ENCODE measurements at places on chromosomes 4 and X.

GRCh38 chrX:29431895-29432294 is 783.5 kb upstream of the MAGEB2 start:
- no peak for DNase-seq

GRCh38 chr4:125838924-125839323 is 524.2 kb downstream of the FAT4 start:
- DNase-seq = no peak

DNA sequence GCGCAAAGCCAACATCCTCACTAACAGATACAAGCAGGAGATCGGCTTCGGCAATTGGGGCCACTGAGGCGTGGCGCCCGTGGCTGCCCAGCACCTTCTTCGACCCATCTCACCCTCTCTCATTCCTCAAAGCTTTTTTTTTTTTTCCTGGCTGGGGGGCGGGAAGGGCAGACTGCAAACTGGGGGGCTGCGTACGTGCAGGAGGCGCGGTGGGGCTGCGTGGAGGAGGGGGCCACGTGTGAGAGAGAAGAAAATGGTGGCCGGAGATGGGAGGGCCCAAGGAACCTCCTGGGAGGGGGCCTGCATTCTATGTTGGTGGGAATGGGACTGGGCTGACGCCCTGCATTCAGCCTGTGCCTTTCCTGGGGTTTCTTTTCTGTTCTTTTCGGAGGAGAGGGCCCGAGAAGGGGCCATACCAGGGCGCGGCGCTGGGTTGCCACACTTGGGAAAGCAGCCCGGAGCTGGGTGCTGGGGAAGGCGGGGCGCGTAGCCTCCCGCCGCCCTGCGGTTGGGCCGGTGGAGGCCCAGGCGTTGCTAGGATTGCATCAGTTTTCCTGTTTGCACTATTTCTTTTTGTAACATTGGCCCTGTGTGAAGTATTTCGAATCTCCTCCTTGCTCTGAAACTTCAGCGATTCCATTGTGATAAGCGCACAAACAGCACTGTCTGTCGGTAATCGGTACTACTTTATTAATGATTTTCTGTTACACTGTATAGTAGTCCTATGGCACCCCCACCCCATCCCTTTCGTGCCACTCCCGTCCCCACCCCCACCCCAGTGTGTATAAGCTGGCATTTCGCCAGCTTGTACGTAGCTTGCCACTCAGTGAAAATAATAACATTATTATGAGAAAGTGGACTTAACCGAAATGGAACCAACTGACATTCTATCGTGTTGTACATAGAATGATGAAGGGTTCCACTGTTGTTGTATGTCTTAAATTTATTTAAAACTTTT is 4.5 kb downstream of the MID1IP1 start:
- peak; percentile 63 for DNase-seq

DNA sequence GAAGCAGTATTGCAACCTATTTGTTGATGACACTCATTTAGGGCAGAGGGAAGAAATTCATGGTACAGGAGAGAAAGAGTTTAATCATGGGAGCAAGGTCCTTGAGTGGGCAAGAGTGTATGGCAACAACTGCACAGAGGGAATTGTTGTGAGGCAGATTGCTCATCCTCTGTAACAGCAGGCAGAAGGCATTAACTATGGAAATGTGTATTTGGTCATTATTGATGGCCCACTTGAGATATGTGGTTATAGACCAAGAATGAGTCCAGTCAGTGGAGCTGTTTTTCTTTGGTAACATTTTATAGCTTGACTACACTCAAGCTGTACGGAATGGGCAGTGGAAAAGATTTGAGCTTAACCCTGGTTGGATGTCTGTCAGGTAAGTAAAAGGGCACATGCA is 15.9 kb downstream of the PLRG1 start:
- no peak for DNase-seq

DNA sequence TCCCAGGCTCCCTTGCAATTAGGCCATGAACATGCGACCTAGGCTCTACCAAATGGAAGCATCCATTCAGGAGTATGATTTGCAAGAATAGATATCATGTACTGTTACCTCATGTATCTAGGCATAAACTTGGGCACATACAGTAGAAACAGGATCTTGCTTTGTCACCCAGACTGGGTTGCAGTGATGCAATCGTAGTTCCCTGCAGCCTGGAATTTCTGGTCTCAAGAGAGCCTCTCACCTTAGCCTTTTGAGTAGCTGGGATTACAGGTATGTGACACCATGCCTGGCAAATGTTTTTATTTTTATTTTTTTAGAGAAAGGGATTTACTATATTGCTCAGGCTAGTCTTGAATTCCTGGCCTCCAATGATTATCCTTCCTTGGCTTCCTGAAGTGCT is 994.2 kb downstream of the ADGRL3 start:
- no peak for DNase-seq

GRCh38 chrX:125954236-125954635 is 211.9 kb downstream of the DCAF12L2 start:
- DNase-seq = no peak

- no peak for DNase-seq
Measured at GRCh38 chr4:120694973-120695372, 227.6 kb downstream of the PRDM5 start.

GRCh38 chrX:47815901-47816845 is 20.5 kb upstream of the ZNF81 start:
- DNase-seq = no peak

DNA sequence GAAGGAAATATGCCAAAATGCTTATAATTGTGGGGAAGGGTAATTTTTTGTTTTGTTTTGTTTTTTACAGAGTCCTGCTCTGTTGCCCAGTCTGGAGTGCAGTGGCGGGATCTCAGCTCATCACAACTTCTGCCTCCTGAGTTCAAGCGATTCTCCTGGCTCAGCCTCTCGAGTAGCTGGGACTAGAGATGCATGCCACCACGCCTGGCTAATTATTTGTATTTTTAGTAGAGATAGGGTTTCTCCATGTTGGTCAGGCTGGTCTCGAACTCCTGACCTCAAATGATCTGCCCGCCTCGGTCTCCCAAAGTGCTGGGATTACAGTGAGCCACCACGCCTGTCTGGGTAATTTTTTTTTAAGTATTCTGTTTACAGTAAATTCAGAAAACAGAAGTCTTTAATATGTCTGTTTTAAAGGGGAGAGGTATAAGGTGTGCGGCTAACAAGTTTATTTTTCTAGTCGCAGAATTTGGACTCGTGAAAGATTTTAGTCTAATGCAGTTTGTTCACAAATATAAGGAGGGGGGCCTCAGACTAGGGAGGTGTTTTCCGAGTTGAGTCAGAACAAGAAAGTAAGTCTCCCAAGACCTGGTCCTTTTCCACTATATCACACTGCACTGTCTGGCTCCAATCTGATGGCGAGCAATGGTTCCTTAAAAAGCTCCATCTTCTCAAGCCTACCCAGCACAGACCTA is 1.5 kb downstream of the ACSL1 start:
- peak; percentile 15 for DNase-seq

DNA sequence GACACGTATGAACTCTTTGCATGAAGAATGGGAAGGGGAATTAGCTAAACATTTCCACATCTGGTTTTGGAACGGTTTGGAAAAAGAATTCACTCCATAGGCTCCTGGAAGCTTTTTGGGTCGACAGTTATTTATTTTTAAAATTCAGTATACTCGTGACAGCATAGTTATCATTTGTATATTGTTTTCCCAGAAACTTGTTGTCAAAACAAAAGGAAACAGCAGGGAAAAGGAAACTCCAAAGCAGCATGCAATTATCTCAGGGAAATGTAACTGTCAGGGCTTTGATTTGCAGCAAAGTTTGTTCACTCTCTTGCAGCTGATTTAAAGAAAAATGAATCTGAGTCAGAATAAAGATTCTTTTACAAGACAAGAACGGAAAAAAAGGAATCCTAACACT is 86.5 kb downstream of the PLAC1 start:
- no peak for DNase-seq

DNA sequence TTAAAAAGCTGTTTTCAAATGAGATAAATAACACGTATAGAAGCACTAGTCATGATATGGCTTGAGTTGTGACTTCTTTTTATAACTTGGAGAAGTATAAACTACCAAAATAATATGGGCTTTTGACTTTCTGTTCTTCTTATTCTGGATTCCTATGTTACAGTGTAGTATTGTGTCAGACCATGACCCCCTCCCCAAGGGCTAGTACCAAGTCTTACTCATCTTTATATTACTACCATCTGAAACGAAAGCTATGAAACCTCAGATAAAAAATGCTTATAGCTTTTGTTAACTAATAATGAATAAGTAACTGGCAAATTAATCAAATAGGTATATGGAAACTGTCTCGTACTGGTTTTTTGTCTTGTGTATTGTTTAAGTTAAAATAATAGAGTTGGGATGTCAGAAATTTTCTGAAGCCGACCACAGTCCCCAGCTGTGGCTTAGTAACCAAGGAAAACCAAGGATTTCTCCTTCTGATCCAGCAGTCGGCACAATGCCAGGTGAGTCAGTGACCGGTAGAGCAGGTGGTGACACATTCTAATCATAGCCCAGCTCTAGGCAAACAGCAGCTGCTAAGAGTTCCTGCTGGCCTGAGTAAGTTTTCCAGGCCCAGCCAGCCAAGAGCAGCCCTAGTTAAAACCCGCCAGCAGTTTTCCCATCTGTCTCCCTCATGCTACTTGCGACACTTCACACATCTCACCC is 163.3 kb upstream of the PRDX4 start:
- no peak for DNase-seq

DNA sequence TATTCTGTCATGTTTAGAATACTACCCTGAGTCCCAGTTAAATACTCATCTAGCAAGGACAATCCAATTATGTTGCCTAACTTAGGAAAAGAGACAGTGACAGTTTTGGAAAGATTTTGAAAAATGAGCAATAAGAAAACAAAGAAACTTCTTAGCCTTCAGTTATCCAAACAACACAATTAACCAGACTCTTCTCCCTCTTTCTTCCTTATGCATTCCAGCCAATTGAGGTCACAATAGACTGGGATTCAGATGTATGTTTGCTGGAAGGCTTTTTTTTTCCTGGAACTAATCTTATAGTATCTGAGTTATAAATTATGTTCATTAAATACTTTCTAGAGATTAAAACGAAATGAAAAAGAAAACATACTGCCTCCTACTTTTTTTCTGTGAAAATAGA is 109.6 kb downstream of the GUCY2F start:
- no peak for DNase-seq

DNA sequence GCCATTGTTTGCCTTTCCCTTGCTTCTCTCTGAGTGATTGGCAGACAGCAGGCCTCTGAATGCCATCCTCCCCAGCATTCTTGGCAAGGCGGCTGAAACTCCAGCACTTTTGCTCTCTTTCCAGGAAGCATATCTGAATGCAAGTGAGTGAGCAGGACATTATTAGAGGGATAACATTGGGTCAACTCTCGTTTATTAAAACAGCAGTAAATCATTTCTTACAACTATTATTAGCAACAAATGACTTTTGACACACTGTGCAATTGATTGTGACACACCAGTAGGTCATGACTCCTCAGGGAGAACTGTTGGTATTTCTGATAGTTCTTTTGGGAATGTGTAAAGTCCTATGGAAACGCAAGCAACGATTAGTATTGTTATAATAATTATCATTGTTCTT is 103.8 kb downstream of the EFNB1 start:
- DNase-seq = no peak

DNA sequence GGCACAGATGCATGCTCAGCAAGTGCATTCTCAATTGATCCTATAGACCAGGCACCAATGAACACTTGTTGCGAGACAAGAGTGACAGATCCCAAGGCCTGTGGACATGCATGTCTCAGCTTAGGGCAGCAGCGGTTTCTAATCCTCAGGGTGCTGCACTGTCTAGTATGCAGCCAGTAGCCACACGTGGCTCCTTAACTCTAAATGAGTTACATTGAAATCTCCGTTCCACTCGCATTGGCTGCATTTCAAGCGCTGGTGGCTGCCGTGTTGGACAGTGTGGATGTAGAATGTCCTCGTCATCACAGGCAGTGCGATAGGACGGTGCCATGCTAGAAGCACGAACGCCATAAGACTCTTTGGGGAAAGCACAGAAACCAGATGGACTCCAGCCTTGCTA is 24.0 kb upstream of the AFAP1 start:
- no peak for DNase-seq

DNA sequence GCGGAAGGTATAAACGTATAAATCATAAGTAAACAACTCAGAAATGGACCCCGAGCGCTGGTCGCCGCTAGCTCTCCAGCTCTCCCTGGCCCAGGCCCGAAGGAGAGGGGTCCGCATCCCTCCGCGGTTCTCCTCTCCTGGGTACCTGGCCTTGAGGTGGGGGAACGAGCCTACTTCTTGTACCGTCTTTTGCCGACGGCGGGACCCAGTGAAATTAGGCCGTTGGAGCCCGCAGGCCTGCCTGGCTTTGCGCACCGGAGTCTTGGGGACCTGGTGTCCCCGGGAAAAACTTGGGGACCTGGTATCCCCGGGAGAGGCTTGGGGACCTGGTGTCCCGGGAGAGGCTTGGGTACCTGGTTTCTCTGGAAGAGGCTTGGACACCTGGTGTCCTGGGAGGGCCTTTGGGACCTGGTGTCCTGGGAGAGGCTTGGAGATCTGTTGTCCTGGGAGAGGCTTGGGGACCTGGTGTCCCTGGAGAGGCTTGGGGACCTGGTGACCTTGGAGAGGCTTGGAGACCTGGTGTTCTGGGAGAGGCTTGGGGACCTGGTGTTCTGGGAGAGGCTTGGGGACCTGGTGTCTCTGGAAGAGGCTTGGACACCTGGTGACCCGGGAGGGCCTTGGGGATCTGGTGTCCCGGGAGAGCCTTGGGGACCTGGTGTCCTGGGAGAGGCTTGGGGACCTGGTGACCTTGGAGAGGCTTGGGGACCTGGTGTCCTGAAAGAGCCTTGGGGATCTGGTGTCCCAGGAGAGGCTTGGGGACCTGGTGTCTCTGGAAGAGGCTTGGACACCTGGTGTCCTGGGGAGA is 12.0 kb downstream of the SHOX start:
- DNase-seq = no peak

DNA sequence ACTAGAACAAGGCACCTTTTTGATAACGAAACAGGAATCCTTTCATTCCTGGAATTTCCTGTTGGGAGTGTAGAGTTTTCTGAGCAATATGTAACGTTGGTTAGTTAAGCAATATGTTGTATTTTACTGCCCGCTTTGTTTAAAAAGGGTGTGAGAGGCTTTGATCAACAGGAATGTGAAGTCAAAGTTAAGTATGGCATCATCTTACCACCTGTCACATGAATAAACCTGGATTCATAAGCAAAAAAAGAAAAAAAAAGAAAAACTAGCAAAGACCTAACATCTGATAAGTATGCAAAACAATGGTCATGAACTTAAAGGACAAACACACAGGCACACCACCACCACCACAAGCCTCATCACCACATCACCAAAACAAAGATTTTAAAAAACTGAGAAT is 7.1 kb upstream of the CXCL5 start:
- DNase-seq = no peak
